Activated CD8-positive, alpha-beta memory T cell treated with anti-CD3 and anti-CD28 coated beads for 4 hours (primary cell): ENCODE measurements at places on chromosomes 7 and 10.

DNA sequence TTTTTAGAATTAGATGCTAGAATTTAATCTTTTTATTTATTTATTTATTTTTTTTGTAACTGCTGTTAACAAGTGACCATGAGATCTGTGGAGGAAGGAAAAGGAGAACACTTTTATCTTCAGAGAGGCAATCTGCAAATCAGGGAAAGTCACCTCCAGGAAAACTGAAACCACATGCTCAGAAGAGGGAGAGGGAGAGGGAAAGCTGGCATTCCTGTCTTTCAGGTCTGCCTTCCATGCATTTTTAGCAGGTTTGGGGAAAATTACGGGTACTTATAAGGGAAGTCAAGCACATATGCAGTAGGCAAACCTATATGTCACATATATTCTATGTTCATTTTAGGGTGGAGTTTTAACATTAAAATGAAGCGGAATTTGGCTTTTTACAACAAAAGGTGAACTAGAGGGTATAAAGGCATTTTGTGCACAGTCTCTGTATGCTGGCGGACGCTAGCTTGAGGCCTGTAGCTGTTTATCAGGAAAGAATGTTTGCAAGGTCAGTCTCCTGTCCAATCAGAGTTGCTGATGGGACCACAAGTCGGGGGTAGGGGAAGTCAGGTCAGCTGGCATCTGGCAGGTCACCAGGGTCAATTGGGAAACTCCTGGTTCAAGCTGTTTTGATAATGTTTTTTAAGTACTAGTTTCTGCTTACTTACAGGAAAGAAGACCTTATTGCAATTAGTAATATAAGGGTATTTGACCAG, 333.5 kb downstream of the GPR158 start:
- no peak for DNase-seq

- DNase-seq, result no peak
Measured at GRCh38 chr10:88243836-88244730, 339.0 kb downstream of the RNLS start.

- no peak for DNase-seq
Measured at GRCh38 chr7:84060760-84061261, 133.8 kb downstream of the SEMA3A start.

DNA sequence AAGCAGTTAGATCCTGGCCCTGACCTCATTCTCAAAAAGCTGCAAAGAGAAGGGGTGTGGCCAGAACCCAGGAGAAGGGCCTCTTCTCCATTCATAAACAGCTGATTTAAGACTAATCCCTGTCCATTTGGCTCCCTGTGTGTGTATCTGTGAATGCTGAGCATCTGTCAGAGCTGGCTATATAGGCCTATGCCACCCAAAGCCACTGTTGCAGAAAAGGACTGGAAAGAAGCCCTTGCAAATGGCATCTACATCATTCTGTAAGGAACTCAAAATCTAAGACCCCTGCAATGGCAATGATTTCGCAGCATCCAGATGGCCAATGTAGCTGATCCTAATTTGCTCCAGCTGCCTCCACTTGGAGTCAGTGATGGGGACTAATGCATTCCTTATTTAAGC, 384.5 kb downstream of the KCNMA1 start:
- DNase-seq, result no peak

DNA sequence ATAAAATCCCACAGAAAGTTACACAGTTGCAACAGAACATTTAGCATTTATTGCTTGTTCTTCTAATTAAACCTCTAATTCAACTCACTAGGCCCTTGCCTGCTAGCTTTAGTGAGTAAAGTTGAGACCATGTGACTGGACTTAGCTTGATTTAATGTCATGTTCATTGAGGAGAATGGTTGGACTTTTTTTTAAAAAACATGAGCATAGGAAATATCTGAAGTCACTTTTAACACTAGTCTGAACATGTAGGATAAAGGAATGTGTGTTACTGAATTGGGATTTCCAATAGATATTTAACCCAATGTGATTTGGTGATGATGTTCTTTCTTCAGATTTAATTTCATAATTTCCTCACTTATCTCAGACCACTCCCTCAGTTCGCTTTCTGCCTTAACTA, 24.6 kb upstream of the GLCCI1 start:
- DNase-seq, result no peak

DNA sequence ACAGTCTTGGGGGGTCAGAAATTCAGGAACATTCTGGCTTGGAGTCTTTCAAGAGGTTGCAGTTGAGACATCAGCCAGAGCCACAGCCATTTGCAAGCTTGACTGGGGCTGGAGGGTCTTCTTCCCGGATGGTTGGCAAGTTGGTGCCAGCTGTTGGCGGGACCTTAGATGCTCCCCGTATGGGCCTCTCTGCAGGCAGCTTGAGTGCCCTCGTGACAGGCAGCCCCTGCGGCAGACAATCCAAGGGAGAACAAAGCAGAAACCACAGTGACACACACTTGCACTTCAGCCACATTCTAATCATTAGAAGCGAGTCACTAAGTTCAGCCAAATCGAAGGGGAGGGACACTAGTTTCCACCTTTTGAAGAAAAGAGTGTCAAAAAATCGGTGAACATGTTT, 59.4 kb upstream of the MXI1 start:
- DNase-seq, result no peak

- DNase-seq, result no peak
Measured at GRCh38 chr10:61836888-61837754, 64.4 kb upstream of the ARID5B start.

GRCh38 chr10:72523932-72524396, 101.9 kb downstream of the MICU1 start:
- DNase-seq, result no peak

DNA sequence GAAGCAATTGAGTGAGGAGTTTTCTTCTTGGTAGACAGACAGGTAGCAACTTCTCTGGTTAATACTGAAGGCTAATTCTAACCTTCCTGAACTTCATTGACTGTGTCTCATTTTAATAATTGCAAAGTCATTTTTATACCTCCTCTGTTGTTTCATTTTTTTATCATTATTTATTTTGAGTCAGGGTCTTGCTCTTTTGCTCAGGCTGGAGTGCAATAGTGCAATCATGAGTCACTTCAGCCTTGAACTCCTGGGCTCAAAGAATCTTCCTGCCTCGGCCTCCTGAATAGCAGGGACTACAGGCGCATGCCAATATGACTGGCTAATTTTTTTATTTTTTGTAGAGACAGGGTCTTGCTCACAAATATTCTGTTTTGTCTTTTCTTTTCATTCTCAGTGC, 45.4 kb downstream of the APBB1IP start:
- no peak for DNase-seq

GRCh38 chr10:31157123-31158010, 125.7 kb upstream of the ZNF438 start:
- no peak for DNase-seq

GRCh38 chr10:51651063-51651462, 48.3 kb downstream of the CSTF2T start:
- DNase-seq, result no peak

DNA sequence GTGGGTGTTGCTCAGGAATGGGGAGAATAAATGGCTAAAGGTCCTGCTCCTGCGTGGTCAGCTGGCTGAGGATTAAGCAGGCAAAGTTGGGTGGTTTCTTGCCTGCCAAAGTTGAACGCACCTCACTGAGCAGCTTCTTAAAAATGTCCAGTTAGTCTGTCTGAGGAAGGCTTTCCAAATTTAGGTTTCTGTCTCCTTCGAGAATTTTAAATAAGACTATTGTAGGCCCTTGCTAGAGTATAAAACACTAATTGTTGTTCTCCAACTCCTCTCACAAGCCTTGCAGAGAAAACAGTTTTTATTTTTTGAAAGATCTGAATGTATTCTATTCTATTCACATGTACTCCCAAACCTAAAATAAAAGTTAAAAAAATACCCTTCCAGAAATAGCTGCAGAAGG, 122.0 kb upstream of the LAMB4 start:
- DNase-seq, result no peak

GRCh38 chr7:57179776-57180415, 47.7 kb upstream of the ZNF479 start:
- no peak for DNase-seq

GRCh38 chr10:131177431-131178327, 133.8 kb downstream of the TCERG1L start:
- no peak for DNase-seq

GRCh38 chr7:121872831-121873288, at the start of gene PTPRZ1:
PTPRZ1 (plus strand) TSS chr7:121873161; CDS start chr7:121873500, 339 bp downstream.
- DNase-seq, result no peak

- no peak for DNase-seq
Measured at GRCh38 chr10:24382596-24382978, 173.6 kb downstream of the KIAA1217 start.

DNA sequence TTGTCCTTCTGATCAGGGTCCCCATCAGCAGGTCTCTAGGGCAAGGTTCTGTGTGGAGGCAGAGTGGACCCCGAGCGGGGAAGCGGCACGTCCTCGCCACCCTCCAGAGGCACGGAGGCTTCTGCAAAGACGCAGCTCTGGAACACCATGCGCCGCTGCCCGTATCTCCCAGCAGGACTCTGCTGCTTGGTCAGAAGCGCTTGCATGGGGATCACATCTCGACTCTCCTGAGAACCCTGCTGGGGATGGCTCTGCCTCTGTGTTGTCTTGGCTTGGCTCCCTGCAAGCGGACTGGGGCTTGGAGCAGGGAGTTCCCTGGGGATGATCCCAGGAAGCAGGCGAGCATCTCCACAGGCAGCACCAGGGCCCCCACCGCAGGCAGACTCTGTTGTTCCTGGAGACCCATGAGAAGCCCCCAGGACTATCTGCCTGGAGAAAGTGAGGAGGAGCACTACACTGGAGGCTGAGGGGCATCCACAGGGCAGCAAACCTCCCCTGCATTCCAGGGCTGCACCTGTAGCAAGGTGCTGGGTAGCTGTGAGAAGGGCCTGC, 520.5 kb downstream of the GLRX3 start:
- no peak for DNase-seq

GRCh38 chr7:2737771-2738540, 50.0 kb downstream of the AMZ1 start:
- DNase-seq, result no peak

DNA sequence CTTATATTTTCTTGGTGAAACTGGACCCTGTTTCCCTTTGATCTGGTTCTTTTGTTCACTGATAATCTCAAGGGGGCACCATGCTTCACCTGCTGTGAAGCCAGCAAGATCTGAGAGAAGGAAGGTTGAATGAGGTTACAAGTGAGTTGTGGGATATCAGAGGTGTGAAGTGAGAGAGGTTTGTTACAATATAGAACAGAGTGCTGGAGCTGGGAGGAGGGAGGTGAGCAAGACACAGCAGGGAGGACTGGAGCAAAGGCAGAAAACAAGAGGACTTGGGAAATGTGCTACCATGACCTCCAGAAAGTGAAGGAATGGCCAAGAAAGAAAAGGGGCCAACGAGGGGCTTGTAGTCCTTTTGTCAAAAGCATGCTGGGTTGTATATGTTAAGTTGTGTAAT, 156.6 kb downstream of the LRMDA start:
- DNase-seq, result no peak

GRCh38 chr7:140526214-140526613, 46.9 kb upstream of the MKRN1 start:
- no peak for DNase-seq

DNA sequence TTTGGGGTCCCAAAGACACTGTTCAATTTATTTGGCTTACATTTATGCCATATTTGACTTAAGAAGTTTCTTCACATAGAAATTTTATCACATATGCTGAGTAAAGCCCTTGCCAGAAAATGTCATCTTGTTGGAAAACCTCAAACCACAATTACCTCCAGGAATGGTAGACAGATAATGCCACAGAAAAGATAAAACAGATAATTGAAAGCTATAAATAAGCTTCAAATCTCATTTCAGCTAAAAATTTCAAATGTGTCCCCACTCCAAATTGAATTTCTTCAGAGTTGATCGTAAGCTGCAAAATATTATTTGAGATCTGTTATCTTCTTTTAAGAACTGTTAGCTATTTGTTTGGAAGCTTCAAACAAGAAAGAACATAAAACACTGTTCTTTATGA, 176.4 kb upstream of the PTN start:
- no peak for DNase-seq

DNA sequence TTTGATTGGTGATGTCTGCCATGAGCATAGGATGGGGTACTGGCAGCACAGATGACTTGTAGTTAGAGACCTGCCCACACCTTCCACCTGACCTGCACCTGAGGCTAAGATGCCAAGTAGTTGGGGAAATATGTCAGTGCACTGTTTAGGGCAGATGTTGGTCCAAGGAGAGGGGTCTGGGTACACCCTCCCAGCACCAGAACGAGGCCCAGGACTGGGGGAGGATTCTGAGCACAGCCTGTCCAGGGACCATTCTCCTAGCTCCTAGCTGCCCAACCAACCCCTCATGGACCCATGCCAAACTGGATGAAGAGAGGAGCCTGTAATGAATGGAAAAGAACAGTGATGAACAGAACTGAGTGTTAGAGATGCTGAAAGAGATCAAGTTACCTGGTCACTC, 28.0 kb downstream of the FRMPD2 start:
- no peak for DNase-seq

- no peak for DNase-seq
Measured at GRCh38 chr10:110563132-110563531, 4.4 kb upstream of the SMC3 start.

GRCh38 chr10:14611968-14612693, 162.6 kb downstream of the FAM107B start:
- no peak for DNase-seq

DNA sequence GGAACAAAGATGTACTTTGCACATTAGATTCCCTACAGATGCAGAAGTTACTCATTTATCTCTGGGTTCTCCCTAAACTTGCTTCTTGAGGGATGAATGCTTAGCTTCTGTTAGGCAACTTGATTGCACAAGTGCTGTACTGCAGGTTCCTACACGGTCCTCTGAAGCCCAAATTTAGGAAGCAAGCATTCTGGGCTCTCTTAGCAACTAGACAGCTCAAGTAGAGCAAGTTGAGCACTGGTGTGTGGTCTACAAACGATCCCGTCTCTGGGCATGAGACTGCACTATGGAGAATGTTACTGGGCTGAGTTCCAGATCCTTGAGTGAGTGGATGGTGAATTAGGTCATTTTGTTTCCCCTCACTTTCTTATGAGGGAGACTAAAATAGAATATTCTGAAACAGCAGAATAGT, 14.3 kb downstream of the SEMA3D start:
- DNase-seq, result no peak

DNA sequence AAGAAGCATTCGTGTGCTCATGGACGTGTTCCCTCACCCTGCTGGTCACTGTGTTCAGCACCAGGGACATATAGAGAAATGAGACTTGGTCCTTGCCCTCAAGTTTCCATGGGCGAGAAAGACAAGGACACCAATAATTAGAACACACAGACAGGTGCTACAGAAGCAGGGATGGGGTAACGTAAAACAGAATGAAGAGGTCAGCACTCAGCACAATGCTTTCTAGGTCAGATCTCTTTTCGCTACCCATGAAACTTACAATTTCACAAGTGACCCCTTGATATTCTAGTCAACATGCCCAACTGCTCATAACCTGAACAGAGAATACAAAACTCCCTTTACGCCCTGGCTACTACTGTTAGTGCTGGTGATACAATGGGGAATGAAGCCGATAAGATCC, 6.0 kb upstream of the ANK3 start:
- DNase-seq, result no peak
